ENCODE measurements at places on chromosomes 3 and 15. TPM values are rescaled to one million over a fixed set of nuclear protein-coding genes. Genes with fewer than 3 reads are reported as not detected.

The RBP2 gene
- total RNA-seq: not detected

The SATB1 gene
- total RNA-seq: 16.6 TPM

The FANCD2OS gene
- total RNA-seq: not detected

The CELF6 gene
- 0.19 TPM for total RNA-seq

The TLR9 gene
- total RNA-seq: 0.27 TPM

The ACAN gene
- not detected for total RNA-seq

The DZIP1L gene
- total RNA-seq: 16.5 TPM

The MYNN gene
- total RNA-seq: 19.9 TPM

The C3orf22 gene
- not detected for total RNA-seq

The PLSCR5 gene
- not detected for total RNA-seq

The ARIH2 gene
- total RNA-seq: 109 TPM

The ACOX2 gene
- total RNA-seq: 1.4 TPM

The CCRL2 gene
- 0.54 TPM for total RNA-seq

The NTRK3 gene
- total RNA-seq: not detected

The CCR3 gene
- total RNA-seq: 0.17 TPM

The SOX2 gene
- 0.39 TPM for total RNA-seq

The C3orf70 gene
- 0.12 TPM for total RNA-seq

The LRRC49 gene
- total RNA-seq: 5.8 TPM

The SOX14 gene
- not detected for total RNA-seq

The CD200 gene
- not detected for total RNA-seq

The STRIT1 gene
- not detected for total RNA-seq

The ROPN1 gene
- total RNA-seq: not detected

The CPLX3 gene
- 0.29 TPM for total RNA-seq

The WDR5B gene
- total RNA-seq: 7.2 TPM

The SEMA3G gene
- total RNA-seq: 0.12 TPM

The PCSK6 gene
- total RNA-seq: 4.0 TPM

The ARMC8 gene
- 78.7 TPM for total RNA-seq

The IGSF11 gene
- total RNA-seq: 0.56 TPM

The RFC4 gene
- total RNA-seq: 107 TPM

The CTSH gene
- total RNA-seq: 433 TPM

The XCR1 gene
- total RNA-seq: not detected

The CAMP gene
- total RNA-seq: not detected

The DOCK3 gene
- 0.19 TPM for total RNA-seq

The CELSR3 gene
- total RNA-seq: 28.5 TPM

The TMEM158 gene
- 2.5 TPM for total RNA-seq

The GOLGA8Q gene
- not detected for total RNA-seq

The SPRED1 gene
- total RNA-seq: 16.1 TPM

The TARS3 gene
- 4.1 TPM for total RNA-seq

The HESX1 gene
- 0.91 TPM for total RNA-seq

The ANKDD1A gene
- total RNA-seq: 0.37 TPM

The FSTL1 gene
- 18.5 TPM for total RNA-seq

The SH2D7 gene
- total RNA-seq: not detected

The SV2B gene
- total RNA-seq: 1.4 TPM

The SNTN gene
- total RNA-seq: 0.29 TPM

The ZNF774 gene
- total RNA-seq: 10.4 TPM

The SKOR1 gene
- total RNA-seq: 0.27 TPM

The ADGRG7 gene
- 1.4 TPM for total RNA-seq

The WNT7A gene
- 2.7 TPM for total RNA-seq

The GRM7 gene
- total RNA-seq: not detected

The POLQ gene
- total RNA-seq: 13.7 TPM

The MYRIP gene
- 5.6 TPM for total RNA-seq

The RTP3 gene
- total RNA-seq: not detected

The TRH gene
- total RNA-seq: not detected

The CYP1A1 gene
- 3.4 TPM for total RNA-seq

All from Calu3 (cell line).